ENCODE measurements at places on chromosomes 1 and 21.

DNA sequence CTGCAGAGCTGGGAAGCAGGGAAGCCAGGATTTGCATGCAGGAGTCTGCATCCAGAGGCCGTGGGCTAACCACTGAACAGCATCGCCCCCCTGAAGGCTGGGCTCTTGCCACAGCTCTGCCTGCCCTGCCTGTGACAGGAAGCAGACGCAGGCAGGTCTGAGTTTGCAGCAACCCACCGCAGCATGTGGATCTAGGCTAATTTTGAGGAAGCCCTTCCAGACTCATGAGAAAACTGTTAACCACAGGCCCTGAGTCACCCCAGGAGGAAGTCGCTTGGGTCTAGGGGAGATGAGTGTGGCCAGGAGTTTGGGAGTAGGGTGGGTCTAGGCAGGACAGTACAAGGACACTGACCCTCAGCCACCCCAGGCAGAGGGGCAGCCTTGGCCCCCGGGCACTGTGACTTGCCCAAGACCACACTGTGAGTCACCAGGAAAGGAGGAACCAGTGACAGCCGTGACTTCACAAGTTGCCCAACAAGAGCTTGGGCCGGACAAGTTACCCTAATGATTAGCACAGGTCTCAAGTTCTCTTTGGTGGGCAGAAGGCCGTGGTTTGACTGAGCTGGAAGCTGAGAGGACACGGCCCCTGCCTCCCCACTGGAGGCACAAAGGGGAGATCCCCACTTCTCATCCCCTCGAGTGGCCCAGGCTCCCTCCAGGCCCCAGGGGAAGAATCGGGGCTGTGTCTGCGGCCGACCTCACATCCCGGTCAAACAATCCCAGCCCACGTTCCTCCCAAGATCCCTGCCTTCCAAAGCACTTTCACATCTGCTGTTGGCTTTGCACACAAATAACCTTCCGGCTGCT is 826 bp downstream of the LAPTM5 start:
- DNase-seq: peak; percentile 77

DNA sequence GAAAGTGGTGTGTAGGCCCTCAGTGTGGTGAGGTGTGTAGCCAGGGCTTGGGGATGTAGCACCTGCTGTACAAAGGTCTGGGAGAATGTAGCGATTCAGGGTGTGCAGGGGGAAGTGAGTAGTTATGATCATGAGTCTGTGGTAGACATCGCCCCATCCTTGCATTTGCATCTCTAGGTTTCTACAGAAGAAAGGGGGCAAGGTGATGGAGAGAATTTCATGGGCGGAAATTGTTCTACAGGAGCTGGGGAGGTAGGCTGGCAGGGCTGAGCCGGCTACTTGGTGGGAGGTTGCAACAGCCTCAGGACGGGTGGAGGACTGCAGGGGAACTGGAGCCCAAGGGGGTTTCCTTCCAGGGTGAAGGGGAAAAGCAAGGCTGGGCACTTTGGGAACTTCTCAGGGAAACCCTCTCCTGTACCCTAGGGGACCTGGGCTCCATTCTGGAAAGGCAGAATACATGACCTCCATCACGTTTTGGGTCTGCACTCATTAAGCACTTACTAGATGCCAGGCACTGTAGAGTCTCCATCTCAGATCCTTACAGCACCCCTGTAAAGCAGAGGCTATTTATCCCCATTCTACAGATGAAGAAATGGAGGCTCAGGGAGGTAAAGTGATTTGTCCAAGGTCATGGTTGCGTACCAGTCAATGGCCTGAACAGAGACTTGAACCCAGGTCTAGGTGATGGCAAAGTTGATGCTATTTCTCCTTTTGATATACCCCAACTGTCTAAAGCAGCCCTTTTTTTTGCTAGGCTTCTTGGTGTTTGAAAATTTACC is 14.5 kb upstream of the TNFRSF1B start:
- no peak for DNase-seq

GRCh38 chr1:107467286-107467685 is 326.4 kb downstream of the NTNG1 start:
- no peak for DNase-seq

DNA sequence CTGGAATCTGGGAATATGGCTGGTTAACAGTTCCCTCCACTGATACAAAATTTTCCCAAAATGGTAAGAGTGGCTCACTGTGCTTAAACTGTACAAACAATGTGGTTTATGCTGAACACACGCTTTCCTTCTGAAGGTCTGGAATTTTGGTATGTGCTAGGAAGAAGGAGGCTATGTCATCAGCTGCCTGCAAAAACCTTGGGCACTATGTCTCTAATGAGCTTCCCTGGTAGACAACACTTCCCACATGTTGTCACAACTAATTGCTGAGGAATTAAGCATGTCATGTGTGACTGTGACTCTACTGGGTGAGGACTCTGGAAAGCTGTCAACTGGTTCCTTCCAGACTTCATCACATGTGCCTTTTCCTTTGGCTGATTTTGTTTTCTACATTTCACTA is 29.2 kb downstream of the IPP start:
- no peak for DNase-seq

DNA sequence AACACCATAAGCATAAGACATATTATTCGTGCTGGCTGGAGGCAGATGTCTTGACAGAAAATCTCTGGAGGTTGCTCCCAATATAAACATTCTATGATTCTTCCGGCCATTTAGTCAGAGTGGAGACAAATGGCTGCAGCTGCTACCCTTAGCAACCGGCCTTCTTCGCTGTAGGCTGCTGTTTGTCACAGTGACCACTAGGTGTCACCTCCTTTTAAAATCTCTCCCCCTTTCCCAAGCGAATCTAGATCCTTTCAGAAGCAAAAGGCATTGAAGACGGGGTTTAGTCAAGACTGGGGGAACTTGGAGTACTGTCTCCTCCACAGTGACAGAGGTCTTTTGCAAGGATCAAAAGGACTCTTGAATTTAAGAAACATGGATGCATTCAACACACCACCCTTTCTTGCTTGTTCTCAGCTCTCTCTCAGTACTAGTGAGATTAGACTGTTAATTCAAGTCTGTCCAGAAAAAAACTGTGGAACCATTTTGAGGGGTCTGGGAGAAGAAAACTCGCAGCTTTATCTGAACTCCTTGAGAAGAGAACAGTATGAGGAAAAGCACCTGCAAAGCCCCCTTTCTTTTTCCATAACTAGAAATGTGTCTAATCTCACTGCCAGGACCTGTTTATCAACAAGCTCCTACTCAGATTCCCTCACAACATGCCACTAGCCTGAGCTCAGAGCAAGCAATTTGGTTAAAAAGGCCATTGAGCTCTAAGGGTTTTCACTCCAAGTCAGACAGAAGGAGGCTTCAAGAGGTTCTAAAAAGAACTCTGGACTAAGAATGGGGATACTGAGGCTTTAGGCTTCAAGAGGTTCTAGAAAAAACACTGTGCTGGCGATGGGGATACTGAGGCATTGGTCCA is 408.3 kb upstream of the PLXNA2 start:
- DNase-seq: peak; percentile 19
